ENCODE measurements at places on chromosomes 6 and 20. TPM values are rescaled to one million over a fixed set of nuclear protein-coding genes. Genes with fewer than 3 reads are reported as not detected.
A peak's percentile ranks its signal among the peaks of the same experiment; 100 is the strongest.

The DEFB127 gene
- not detected for total RNA-seq

The HDGFL1 gene
- not detected for total RNA-seq

The HINT3 gene
- total RNA-seq: 11.5 TPM

The ZMYND8 gene
- 50.7 TPM for total RNA-seq

The SMLR1 gene
- total RNA-seq: 0.08 TPM

The RWDD1 gene
- total RNA-seq: 68.0 TPM

The CLDN20 gene
- not detected for total RNA-seq

- H3K27me3 ChIP-seq: no peaks in the 10 kb centered on the region
- no peak for DNase-seq
- peak overlapping the region; percentile 98 for H3K27ac ChIP-seq
Measured at GRCh38 chr6:10522929-10523573, 1.9 kb downstream of the GCNT2 start.

DNA sequence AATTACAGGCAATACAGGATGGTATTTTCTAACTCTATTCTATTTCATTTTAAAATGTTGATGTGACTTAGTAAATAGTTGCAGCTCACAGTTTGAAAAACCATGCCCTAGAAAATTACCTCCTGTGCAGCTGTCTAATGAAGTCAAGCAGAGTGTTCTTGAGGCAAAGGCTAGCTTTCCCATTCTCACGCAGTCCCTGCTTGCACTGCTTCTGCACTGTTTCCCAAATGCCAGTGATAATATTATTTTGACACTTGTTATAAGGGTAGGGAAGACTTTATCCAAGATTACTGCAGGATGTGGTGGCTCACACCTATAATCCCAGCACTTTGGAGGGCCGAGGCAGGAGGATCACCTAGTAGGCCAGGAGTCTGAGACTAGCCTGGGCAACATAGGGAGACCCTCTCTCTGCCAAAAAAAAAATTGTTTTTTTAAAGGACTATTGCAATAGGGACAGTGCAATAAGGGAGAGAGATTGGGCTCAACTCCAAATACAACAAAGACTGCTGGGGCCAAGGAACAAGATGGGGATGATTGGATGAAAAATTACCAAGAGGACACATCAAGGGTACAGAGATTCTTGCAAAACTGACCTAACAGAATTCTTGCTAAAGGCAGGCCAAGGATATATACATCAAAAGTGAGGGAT, 196.1 kb downstream of the LY86 start:
- no peak overlapping the region for H3K27ac ChIP-seq
- no peak for DNase-seq
- H3K36me3 ChIP-seq: no peaks in the 10 kb centered on the region
- H3K4me3 ChIP-seq: no peak overlapping the region

DNA sequence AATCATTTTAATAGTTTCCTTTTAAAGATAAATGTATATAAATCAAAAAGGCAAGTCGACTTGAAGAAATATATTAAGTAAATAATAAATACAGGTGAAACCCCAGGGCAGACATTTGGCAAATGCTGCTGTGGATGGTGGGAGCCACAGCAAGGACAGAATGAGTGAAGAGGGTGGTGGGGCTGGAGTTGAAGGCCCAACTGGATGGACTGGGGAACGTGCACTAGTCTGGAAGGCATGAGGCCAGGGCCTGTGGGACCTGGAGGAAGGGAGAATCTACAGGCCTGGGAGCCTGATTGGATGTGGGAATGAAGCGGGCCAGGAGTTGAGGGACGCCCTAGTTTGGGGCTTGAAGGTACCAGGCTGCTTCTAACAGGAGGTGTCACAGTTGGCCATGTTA, 30.6 kb upstream of the BLCAP start:
- H3K27ac ChIP-seq: no peak overlapping the region
- no peak for DNase-seq
- H3K36me3 ChIP-seq: no peaks in the 10 kb centered on the region
- H3K4me1 ChIP-seq: no peaks in the 10 kb centered on the region
- no peaks in the 10 kb centered on the region for H3K27me3 ChIP-seq

DNA sequence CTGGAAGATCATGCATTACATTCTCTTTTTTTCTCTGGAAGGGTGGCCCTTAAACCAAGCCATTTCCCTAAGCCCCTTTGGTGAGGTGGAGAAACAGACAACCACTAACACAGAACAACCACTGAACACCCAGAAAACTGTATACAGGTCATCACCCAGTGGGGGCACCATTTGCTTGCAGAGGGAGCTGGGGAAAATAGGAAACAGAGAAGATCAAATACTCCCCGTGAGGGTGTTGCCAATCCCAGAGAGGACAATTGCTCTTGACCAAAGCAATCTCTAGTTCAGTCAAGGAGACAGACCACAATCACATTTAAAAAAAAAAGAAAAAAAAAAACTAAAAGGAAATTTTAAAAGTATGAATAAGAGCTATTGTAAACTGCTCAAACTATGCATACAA, 865 bp upstream of the DAAM2 start:
- H3K27ac ChIP-seq: no peak overlapping the region
- no peaks in the 10 kb centered on the region for H3K36me3 ChIP-seq
- no peak for DNase-seq
- H3K4me3 ChIP-seq: no peak overlapping the region

DNA sequence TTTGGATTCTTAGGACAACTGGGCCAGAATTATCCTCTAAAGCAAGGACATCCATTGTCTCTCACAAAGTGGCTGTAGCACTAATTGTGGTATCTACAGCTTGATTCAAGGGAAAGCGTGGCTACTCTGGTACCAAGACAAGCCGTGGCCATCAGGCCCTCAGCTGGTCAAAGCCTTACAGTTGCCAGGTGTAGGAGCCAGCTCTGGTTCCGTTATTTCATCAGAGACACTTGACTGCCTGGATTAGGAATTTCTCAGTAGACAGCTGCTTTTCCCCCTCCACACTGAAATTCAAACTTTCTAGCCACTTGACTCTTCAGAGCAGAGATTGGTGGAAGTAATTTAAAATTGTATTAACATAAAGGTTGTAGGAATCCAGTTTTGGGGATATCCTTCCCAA, 104.2 kb downstream of the ANKS1A start:
- no peak overlapping the region for H3K4me3 ChIP-seq
- no peak overlapping the region for H3K27ac ChIP-seq
- no peak for DNase-seq
- peaks cover 5% of the 10 kb centered on the region for H3K36me3 ChIP-seq

- H3K4me3 ChIP-seq: no peak overlapping the region
- peak; percentile 89 for DNase-seq
- peak overlapping the region; percentile 49 for H3K27ac ChIP-seq
- peaks cover 5% of the 10 kb centered on the region for H3K4me1 ChIP-seq
- H3K36me3 ChIP-seq: no peaks in the 10 kb centered on the region
Measured at GRCh38 chr6:155493694-155494143, 38.1 kb upstream of the NOX3 start.

DNA sequence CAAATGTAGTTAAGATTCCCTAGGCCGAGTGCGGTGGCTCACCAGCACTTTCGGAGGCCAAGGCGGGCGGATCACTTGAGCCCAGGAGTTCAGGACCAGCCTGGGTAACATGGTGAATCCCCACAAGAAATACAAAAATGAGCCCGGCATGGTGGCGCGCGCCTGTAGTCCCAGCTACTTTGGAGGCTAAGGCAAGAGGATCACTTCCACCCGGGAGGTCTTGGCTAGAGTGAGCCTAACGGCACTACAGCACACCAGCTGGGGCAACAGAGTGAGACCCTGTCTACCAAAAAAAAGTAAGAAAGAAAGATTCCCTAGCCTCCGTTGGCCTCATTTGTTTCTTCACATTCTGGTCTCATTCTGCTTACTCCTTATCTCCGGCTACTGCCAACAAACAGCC, 1.2 kb downstream of the ESF1 start:
- peaks cover 36% of the 10 kb centered on the region for H3K36me3 ChIP-seq
- no peaks in the 10 kb centered on the region for H3K27me3 ChIP-seq
- DNase-seq: no peak
- H3K27ac ChIP-seq: peak overlapping the region; percentile 90
- peaks cover 12% of the 10 kb centered on the region for H3K4me1 ChIP-seq
- peak overlapping the region; percentile 100 for H3K4me3 ChIP-seq

DNA sequence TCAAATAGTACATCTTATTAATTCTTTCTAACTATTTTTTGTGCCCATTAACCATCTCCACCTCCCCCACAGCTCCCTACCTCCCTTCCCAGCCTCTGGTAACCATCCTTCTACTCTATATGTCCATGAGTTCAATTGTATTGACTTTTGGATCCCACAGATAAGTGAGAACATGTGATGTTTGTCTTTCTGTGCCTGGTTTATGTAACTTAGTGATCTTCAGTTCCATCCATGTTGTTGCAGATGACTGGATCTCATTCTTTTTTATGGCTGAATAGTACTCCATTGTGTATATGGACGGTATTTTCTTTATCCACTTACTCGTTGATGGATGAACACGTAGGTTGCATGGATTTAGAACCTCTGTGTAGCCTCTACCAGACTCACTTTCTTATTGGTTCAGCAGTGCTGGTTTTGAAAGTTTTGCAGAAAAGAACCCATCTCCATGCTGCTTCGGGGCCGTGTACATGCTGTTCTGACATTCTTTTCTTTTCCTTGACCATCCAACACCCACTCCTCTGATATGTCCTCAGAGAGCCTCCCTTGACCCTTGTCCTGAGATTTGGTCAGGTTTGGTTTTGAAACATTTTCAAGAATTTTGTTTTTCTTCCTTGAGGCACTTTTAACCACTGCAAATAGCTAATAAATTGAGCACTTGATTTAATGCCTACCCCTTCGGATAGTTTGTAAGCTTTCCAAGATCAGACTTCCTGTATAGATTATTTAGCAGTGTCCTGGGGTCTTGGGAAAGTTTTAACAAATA, 231.2 kb upstream of the ZFP64 start:
- H3K27ac ChIP-seq: no peak overlapping the region
- H3K27me3 ChIP-seq: no peaks in the 10 kb centered on the region
- H3K4me1 ChIP-seq: no peaks in the 10 kb centered on the region
- no peaks in the 10 kb centered on the region for H3K36me3 ChIP-seq
- no peak overlapping the region for H3K4me3 ChIP-seq

DNA sequence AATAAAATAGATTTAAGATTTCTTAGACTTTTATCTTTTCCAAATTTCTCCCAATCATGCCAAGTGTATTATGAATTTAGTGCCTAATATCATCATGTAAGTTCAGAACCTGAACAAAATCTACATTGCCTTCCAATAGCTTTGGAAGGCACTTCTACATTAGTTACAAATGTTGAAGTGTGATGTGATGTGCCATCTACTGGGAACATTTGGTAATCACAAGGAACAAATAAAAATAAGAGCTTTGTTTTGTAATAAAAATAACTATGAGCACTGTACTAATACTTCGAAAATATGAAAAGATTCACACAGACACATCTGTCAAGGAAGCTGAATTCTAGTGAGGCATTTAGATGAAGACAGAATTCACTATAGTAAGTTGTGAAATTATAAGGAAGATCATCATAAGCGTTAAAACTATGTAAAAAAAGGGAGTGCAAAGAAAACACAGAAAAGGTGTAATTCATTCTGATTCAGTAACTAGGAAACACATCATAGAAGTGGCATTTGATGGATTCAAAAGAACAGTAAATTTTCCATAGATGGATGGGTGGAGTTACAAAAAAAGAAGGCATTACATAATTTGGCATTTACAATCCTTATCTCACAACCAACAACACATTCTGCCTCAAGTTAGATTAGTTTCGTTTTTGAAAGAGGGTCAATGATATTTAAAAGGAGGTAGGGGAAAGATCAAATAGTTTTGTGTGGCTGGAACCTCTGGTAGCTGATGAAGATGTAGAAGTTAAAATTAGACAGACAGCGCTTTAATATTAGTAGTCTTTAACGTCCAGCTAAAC, 161.0 kb downstream of the ASCC3 start:
- no peak overlapping the region for H3K27ac ChIP-seq
- peaks cover 4% of the 10 kb centered on the region for H3K36me3 ChIP-seq
- H3K4me3 ChIP-seq: no peak overlapping the region
- H3K4me1 ChIP-seq: peaks cover 6% of the 10 kb centered on the region

GRCh38 chr6:147837540-147837939, 329.1 kb downstream of the SAMD5 start:
- H3K4me1 ChIP-seq: no peaks in the 10 kb centered on the region
- H3K36me3 ChIP-seq: no peaks in the 10 kb centered on the region
- no peaks in the 10 kb centered on the region for H3K27me3 ChIP-seq
- no peak overlapping the region for H3K27ac ChIP-seq

DNA sequence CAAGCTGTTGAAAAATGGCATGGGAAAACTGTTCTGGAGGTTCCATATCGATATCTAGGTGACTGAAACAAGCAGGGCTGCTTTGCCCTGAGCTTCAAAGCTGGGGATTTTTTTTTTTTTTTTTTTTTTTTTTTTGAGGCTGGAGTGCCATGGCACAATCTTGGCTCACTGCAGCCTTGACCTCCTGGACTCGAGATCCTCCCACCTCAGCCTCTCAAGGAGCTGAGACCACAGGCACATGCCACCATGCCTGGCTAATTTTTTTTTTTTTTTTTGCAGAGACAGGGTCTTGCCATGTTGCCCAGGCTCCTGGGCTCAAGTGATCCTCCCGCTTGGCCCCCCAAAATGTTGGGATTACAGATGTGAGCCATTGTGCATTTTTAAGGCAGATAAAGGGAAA, 11.0 kb downstream of the ERGIC3 start:
- no peak overlapping the region for H3K4me3 ChIP-seq
- no peak overlapping the region for H3K27ac ChIP-seq
- peaks cover 8% of the 10 kb centered on the region for H3K36me3 ChIP-seq
- DNase-seq: no peak
- no peaks in the 10 kb centered on the region for H3K27me3 ChIP-seq

- H3K4me1 ChIP-seq: no peaks in the 10 kb centered on the region
- no peak overlapping the region for H3K4me3 ChIP-seq
- H3K27ac ChIP-seq: no peak overlapping the region
- DNase-seq: no peak
Measured at GRCh38 chr6:82691997-82692396, 328.4 kb downstream of the TPBG start.

DNA sequence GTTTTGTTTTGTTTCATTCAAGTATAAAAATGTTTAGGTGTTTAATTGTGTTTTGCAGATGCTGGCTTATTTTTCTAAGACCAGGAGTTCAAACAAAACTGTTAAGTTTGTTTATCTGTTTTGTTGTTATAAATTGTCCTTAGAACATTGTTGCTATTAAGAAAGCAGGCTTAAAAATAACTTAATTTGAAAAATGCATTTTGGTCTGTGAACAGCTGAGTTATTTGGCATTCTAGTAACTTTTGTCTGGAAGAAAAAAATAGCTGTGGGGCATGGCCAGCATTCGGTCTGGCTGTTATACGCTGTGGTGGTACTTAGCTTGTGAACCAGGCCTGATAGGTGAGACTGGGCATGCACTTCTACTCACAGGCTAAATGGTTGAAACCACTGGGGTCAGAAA, 37.8 kb downstream of the SLX4IP start:
- DNase-seq: no peak
- H3K36me3 ChIP-seq: no peaks in the 10 kb centered on the region
- no peak overlapping the region for H3K4me3 ChIP-seq
- no peaks in the 10 kb centered on the region for H3K4me1 ChIP-seq
- no peaks in the 10 kb centered on the region for H3K27me3 ChIP-seq

GRCh38 chr6:154252678-154253077, 103.9 kb downstream of the IPCEF1 start:
- 0 out of 2 replicates have a peak, but pooled peaks cover 2% of the 10 kb centered on the region for H3K27me3 ChIP-seq

DNA sequence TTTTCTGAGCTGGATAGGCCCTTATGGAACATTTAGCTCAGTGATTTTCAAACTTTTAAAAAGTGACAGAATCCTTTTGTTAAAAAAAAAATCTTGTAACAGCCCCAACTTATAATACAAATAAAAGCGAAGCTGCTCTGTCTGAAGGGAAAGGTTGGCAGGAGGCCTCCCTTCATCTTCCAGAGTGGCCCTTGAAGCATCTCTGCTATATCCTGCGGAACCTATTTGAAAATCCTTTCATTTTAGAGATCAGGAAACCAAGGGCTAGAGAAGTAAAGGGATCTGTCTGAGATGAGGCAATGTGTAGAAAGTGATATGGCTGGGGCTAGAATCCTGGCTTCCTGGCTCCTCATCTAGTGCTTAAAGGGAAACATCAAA, 107.8 kb downstream of the UBE3D start:
- no peak overlapping the region for H3K27ac ChIP-seq
- no peaks in the 10 kb centered on the region for H3K27me3 ChIP-seq
- no peaks in the 10 kb centered on the region for H3K4me1 ChIP-seq
- DNase-seq: no peak
- H3K36me3 ChIP-seq: no peaks in the 10 kb centered on the region
- no peak overlapping the region for H3K4me3 ChIP-seq
